ENCODE measurements at places on chromosomes 16 and 17.

- no peak for DNase-seq
Observed at GRCh38 chr17:28953444-28954118, 2.3 kb upstream of the PHF12 start.

DNA sequence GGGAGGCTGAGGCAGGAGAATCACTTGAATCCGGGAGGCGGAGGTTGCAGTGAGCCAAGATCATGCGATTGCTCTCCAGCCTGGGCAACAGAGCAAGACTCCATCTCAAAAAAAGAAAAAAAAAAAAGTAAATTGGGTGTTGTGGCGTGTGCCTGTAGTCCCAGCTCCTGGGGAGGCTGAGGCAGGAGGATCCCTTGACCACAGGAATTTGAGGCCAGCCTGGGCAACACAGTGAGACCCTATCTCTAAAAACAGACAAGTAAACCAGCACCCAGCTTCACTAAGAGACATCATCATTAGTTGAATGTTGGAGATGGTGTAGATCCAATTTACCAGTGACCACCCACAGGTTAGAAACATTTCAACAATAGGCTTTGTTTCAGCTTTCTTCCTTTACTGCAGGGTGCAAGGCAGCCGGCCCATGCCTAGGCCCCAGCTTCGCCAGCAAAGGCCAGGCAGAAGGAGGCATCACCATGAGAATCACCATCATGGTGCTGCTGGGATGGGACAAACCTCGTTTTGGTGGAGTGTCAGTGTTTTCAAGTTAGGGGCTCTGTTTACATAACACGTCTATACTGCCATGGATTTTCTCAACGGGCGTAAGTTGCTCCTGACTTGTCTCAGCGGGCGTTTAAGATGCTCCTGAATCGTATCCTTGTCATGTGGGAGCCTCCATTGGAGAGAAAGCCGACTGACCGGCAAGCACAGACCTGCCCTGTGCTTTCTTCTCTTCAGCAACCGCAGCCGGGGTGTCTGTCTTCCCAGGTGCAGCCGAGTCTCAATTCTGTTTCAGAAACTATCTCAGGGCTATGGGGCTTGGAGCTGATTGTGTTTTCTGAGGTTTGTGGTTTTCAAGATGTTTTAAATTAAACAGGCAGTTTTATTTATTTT is 7.3 kb downstream of the TCF25 start:
- DNase-seq, result no peak

- no peak for DNase-seq
Observed at GRCh38 chr16:549544-550263, 10.5 kb upstream of the PRR35 start.

GRCh38 chr17:63476854-63477479 is at the start of gene ACE:
ACE (plus strand) TSS chr17:63477061; CDS start chr17:63477095, 34 bp downstream.
- DNase-seq, result no peak

Measured in left lung (tissue), 14 donors.